ENCODE measurements at places on chromosomes 2 and 18.

DNA sequence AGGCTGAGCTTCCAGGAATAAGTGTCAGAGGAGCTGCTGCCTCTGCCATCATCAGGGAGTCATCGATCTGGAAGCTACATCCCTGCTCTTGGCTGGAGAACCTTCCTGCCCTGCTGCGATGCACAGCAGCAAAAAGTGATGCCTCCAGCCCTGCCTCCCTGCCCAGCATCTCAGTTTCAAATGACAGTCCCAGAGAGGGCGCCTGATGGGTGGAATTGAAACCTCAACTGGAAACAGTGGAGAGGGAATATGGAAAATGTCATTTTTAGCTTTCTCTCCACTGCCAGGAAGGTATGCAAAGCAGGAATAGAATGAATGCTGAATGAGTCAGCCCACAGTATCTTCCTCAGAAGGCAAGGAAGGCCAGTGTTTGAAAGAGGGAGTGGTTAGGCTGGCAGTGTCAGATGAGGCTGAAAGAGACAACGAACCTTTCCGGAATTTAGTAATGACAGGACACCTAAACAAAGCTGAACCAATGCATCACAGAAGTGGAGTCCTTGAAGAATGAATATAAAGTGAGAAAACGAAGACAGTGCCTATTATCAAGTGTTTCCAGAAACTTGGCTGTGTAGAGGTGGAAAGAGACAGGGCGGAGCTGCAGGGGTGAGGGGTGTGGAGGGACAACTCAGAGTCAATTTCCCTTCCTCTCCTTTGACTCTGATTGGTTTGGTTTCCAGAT lies 153.9 kb upstream of the NDUFV2 start:
- no peak for DNase-seq

- DNase-seq = no peak
Measured at GRCh38 chr2:207584952-207585351, 40.2 kb downstream of the METTL21A start.

GRCh38 chr2:165633431-165633830 lies 160.6 kb downstream of the GALNT3 start:
- DNase-seq = no peak

DNA sequence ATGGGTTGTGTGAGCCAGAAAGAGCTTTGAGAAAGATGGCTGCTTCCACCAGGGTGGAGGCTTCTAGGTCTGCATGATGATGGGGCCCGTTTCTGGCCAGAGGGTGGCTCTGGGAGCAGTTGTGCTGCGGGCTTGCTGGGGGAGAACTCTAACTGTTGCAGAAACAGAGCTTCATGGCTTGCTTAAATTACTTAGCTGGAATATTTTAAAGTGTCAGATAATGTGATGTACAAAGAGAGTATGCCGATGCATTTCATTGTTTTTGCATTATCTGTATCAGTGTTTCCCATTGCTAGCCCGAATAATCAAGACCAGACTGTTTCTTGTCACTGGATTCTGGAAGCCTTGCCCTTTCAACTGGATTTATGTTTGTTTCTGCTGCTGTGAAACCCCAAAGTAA lies 6.3 kb upstream of the DRC1 start:
- no peak for DNase-seq

- DNase-seq = no peak
Measured at GRCh38 chr2:127698553-127699355, 2.5 kb upstream of the SFT2D3 start.

DNA sequence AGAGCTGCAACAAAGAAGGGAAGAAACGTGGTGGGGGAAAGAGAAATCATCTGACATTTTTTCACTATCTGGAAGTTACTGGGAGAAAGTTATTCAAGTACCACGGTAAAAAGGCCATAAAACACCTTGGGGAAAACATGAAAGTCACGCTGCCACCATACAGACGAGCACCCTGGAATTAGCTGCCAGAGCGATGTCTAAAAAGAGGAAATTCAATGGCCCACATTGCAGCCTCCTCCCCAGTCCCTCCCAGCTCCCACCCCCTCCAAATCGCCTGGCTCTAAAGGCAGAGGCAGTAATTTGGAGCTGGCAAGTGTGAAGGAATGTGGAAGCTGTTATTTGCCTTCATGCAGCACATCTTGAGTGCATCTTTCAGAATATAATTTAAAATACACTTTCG lies 192.0 kb downstream of the ALK start:
- DNase-seq = no peak

- DNase-seq = no peak
Measured at GRCh38 chr18:23313379-23313778, 139.7 kb upstream of the RIOK3 start.

- no peak for DNase-seq
Measured at GRCh38 chr2:218727502-218728165, 17.0 kb downstream of the TTLL4 start.

DNA sequence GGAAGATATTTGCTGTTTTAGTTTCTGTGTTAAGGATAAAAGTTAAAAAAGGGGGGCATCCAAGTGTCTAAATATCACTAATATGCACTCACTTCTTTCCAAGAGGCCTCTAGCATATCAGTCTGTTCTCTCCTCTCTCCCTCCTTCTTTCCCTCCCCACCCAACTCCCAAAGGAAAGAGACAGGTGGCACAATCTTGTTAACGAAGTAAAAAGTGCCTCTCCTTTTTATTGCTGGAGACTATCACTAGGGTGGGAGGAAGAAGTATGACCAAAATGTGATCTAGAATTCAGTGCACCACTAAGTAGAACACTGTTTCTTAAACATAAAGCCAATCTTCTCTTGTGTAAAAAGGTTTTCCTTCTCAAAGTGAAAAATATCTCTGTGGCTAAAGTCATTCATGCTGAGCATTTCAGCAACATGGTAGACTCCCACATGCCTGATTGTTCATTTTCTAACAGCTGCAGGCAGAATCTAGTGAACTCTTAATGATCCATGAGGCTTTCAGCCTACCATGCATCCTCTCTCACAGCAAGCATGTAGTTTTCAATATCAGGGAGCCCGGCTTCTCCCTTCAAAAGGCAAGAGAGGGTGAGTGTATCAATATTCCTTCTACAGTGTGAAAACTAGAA lies 39.5 kb downstream of the RNU4ATAC start:
- DNase-seq = no peak

- peak; percentile 11 for DNase-seq
Measured at GRCh38 chr2:76197842-76198448, 487.2 kb upstream of the GCFC2 start.

DNA sequence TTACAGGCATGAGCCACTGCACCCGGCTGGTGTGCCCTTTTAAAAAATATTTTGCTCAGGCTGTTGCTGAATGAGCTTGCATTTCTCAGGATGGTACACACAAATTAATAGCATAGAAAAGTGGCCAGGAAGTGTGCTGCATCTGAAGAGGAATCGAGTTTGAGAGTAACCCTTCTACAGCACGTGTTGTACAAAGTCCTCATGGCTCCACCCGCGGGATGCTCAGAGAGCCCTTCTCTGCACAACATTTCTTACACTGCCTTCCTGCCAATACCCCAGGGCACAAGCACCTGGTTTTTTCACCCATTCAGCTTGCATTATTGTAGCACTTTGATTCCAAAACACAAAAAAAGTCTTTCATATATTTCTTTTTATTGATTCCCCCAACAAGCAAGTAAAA lies 90.1 kb upstream of the NEDD4L start:
- DNase-seq = no peak

- DNase-seq = no peak
Measured at GRCh38 chr2:194602750-194603149, 1054.3 kb upstream of the SLC39A10 start.

GRCh38 chr2:203893840-203894239 lies 26.3 kb downstream of the CTLA4 start:
- DNase-seq = no peak

DNA sequence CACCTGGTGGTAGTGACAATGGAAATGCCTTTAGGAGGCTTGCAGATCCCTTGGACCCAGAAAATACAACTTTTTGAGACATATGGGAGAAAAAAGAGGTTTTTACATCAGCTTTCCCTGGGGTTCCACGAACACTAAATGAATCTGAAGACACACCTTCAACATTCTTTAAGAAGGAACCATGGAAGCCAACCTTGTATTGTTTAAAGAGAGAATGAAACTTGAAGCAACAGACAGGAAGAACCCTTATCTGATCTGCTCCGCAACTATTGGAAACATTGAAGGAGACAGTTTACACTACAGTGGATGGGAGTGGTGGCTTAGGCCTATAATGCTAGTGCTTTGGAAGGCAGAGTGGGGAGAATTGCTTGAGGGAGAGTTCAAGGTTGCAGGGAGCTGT lies 190.4 kb downstream of the LAMA1 start:
- no peak for DNase-seq

GRCh38 chr2:17107151-17107550 lies 411.1 kb downstream of the RAD51AP2 start:
- no peak for DNase-seq

- DNase-seq = no peak
Measured at GRCh38 chr18:49685231-49685942, 123.5 kb downstream of the LIPG start.

DNA sequence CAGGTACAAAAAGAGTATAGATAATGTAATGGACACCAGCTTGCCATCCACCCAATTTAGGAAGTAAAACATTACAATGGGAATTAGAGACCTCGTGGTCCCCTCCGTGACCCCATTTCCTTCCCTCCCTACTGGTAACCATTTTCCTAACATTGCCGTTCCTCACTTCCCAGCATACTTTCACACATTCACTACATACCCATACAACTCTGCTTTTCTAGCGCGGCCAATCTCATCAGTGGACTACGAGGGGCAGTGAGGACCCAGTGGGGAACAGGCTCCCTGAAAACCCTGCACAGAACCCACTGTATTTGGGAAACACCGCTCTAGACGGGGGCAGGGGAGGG lies 1.1 kb downstream of the ENOSF1 start:
- no peak for DNase-seq

DNA sequence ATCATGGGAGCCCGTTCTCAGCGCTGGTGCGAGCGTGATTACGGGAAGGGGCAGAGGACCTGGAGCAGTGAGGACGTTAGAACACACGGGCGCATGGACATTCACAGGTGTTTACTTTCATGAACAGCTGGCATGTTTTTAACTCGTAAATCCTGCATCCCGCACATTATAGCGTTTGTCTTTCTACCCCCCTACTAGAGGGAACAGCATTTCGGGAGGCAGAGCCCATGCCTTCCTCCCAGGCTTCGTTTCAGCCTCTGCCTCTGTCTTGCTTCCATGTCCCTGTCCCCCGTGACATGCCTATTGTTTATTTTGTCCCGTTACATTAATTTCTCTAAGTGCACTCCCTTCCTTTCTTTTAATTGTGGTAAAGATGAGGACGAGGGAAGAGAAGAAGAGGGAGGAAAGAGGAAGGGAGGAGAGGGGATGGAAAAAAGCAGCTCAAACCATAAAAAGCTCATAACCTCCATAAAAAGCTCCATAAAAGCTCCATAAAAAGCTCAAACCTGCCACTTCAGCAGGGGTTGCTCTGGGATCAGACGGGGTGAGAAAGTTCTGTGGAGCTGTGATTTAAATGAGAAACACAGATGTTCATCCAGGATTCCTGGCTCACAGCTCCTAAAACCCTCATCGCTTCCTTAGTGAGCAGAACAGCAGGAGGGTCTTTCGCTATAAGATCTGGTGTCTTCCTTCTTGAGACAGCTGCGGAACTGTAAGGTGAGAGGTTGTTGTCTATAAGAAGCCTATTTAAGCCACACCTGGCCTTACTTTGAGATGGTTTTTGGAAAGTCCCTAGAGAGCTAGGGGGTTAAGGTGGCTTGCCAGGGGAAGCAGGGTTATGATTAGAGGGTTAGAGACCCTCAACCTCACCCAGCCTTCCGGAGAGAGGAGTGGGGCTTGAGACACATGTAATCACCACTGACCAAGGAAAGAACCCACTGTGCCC lies 66.6 kb upstream of the SNTG2 start:
- DNase-seq = no peak

- DNase-seq = no peak
Measured at GRCh38 chr18:50307400-50307737, 19.9 kb upstream of the CXXC1 start.

DNA sequence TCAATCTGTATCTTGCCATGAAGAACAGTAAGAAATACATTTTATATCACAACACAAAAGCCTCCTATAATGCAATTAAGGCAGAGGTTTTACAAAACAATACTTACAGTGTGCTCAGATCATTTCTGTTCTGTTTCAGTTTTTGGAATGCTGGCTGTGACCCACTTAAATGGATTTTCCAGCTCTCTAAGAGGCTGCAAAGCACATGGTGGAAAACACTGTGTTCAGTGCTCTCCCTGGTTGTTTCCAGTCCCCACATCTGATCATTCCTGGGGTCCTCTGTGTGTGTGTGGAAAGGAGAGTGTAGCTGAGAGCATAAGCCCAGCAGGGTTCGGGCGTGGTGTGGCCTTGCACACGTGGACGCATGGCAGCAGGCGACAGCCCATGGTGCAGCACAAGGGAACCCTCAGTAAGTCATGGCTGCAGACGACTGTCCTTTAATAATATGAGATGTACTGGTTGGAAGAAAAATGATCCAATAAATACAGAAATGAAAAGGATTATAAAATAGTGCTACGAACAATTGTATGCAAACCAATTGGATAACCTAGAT lies 95.6 kb downstream of the FAM210A start:
- DNase-seq = no peak

DNA sequence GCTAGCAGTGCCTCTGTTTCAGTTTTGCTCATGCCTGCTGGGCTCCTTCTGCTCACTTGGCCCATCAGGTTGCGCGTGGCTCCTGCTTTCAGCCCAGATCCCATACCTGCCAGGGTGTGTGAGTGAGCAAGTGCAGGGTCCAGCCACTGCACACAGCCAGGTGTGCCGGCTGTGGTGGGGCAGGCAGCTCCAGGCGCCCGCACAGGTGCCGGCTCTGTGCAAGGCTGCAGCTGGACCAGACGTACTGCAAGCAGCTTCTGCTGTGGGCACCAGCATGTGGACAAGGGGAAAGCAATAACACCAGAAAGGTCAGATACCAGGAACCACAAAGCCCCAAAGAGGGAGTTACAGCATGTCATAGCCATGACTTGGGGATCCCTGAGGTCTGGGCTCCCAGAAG lies 5.6 kb upstream of the PCARE start:
- no peak for DNase-seq

DNA sequence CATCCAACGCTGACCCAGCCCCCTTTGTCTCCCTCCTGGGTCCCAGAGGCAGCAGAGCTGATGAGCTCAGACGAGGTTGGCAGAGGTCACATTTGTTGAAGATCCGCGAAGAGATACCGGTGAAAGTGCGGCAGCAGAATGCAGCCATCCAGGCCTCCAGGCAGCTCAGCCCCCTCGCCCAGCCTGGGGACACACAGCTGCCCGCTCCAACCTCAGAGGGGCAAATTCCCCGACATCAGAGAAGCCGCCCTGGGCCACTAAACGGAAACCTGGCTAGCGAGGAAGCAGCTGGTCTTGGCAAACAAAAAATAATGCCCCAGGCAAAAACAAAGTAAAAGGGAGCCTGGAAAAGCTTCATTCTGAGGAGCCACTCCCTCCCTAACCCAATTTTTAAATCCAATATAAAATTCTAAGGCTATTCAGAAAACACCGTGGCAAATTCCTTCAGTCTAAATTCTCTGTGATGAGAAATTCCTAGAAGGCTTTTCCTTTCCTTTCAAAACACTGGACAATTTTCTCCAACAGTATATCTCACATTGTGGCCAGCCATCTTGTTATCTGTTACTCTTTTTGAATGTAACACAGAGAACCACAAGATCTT lies 262.4 kb downstream of the SS18 start:
- no peak for DNase-seq
